ENCODE measurements at places on chromosomes 5 and 9. TPM values are rescaled to one million over a fixed set of nuclear protein-coding genes. Genes with fewer than 3 reads are reported as not detected.

DNA sequence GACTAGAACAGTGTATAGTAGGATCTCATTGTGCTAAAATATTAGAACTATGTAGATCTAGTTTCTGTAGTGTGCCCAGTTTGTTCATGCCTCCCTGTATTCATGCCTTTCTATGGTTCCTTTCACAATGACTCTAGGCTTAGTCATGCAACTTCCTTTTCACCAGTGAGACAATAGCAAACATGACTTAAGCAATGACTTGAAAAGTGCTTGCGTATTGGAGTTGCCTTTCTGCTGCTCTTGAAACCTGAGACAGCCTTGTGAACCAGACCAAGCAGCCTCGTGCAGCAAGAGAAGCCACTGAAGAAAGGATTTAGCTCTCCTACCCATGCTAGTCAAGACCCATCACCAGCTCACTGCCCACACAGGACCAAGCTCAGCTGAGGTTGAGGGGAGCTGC, 294.5 kb upstream of the TAS2R1 start:
- DNase-seq = no peak

MARCHF3 gene
- total RNA-seq = 107 TPM

RALGDS gene
- 37.5 TPM for total RNA-seq

PIP5K1B gene
- total RNA-seq = not detected

PCDHGA8 gene
- 1.2 TPM for total RNA-seq

DNA sequence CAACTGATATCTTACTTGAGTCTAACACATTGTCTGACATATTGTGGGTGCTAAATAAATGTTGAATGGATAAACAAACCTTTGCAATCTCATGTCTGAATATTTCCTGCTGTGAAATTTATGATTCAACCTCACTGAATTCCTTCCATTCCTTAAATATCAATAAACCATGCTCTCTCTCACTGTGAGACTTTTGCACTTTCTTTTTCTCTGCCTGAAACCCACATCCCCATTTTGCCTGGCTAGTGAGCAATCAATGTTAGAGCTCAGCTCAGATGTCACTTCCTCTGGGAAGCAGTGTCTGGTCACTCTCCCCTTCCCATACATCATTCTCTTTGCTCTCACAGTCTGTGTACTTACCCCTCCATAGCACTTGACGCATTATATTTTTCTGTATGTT, 383.7 kb upstream of the TRPC7 start:
- DNase-seq = no peak

SOHLH1 gene
- total RNA-seq = not detected

DNA sequence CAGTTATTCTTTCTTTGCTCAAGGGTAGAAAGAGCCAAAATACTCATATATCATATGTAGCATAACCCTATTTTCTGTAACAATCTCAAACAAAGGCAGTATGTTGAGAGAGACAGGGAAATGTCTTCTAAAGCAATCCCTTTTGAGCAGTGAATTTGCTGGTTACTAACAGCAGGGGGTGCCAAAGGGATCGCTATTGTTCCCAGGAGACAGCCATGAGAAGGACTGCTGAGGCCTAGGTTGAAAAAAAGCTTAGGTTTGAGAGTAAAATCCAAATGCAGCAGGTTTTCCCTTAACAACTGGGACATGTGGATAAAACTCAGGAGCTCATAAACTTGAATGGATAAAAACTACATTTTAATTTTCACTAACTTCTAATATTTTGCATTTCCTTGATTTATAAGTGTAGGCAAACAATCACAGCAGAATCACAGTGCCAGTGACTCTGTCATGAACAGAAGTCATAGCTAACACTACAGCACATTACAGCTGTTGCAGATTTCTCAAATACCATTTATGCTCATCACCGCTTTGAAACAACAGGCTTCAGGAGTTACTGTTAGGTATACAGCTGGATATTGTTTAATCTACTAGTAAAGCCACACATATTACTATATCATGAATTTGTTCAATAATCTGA, 148.4 kb downstream of the MAPKAP1 start:
- peak; percentile 84 for DNase-seq

DNA sequence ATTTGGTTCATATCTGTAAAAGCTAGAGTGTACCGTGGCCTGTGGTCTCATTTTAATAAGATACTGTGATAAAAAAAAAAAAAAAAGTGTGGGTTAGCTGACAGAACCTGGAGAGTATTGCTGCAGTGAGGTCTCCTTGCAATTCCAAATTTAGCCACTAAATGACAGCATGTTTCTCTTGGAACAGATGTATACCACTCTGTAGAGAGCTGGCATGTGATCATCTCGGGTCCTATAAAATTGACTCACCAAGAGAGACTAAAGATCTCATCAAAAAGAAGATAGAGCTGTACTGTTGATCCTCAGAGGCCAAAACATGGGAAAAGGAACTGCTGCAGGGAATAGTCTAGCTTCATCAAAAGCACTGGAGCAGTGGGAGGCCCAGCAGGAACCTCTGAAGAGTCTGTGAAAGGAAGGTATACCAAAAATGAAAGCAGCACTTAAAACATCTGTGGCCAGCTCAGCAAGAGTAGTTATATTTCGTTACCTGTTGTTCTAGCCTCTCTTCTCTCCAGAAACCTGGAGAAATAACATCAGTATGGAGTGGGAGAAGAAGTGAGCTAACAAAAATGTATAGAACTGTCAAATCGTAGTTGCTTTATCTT, 826.8 kb downstream of the EFNA5 start:
- no peak for DNase-seq

All from lung microvascular endothelial cell (primary cell).